Urinary bladder (tissue), 4 donors: ENCODE measurements at places on chromosomes 11 and 22. TPM values are rescaled to one million over a fixed set of nuclear protein-coding genes. Genes with fewer than 3 reads are reported as not detected.

Gene SLC17A6
- total RNA-seq, result 0.11 TPM

Gene IL18
- total RNA-seq, result 18.1 TPM

Gene ALG8
- total RNA-seq, result 42.4 TPM

Gene PATE2
- 0.53 TPM for total RNA-seq

Gene C2CD2L
- 3.4 TPM for total RNA-seq

Gene APOA5
- total RNA-seq, result not detected

Gene APOBEC3A
- 0.42 TPM for total RNA-seq

Gene CTSW
- total RNA-seq, result 2.7 TPM

Gene PRG3
- not detected for total RNA-seq

Gene FAM227A
- total RNA-seq, result 4.9 TPM

Gene KLHDC7B
- 0.11 TPM for total RNA-seq

Gene UPK3A
- 88.9 TPM for total RNA-seq

Gene INS
- not detected for total RNA-seq

Gene TMEM138
- 25.5 TPM for total RNA-seq

Gene EHF
- 79.8 TPM for total RNA-seq

Gene HSPB2
- total RNA-seq, result 1.6 TPM

Gene OR5AP2
- not detected for total RNA-seq

Gene OR56B1
- 0.11 TPM for total RNA-seq

Gene RAB3IL1
- total RNA-seq, result 13.0 TPM

Gene MS4A10
- total RNA-seq, result not detected

Gene B4GAT1
- total RNA-seq, result 22.8 TPM

Gene ZP1
- not detected for total RNA-seq

Gene VSIG10L2
- 0.48 TPM for total RNA-seq

Gene RPS19BP1
- 20.0 TPM for total RNA-seq

Gene TMEM86A
- 2.7 TPM for total RNA-seq

Gene CLTCL1
- total RNA-seq, result 7.0 TPM

Gene CRACR2B
- 5.9 TPM for total RNA-seq

Gene OR4A16
- not detected for total RNA-seq

Gene FOLH1
- total RNA-seq, result 9.1 TPM

Gene POU2AF2
- not detected for total RNA-seq
